Muscle of leg (tissue), 16 donors: ENCODE measurements at places on chromosomes 1 and 21.
A peak's percentile ranks its signal among the peaks of the same experiment; 100 is the strongest.

GRCh38 chr1:6273380-6273891 is 12.5 kb upstream of the GPR153 start:
- no peak for DNase-seq

DNA sequence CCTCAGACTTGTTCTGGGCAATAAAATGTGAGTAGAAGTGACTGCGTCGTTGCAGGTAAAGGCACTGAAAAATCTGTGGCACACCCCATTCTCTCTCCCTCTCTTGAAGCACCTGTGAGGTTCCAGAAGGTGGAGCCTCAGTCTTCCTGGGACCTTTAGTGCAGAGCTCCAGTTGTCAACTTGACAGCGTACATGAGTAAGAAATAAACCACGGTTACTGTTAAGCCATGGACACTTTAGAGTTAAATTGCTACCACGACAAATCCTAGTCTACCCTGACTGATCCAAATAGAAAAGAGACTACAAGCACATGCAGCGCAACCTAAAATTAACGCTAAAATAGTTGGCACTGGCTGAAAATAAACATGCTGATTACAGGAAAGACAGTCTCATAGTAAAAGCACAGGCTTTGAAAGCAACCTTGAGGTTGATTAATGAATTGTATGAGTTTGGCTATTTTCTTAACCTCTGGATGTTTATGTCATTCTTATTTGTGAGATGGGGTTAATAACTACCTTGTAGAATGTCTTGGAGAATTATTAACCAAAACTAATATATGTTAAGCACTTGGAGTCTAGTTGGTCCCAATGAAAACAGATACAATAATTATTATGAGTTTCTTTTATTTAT is 93.0 kb upstream of the PLPPR4 start:
- DNase-seq: no peak

GRCh38 chr1:247164694-247165093 is 7.1 kb downstream of the ZNF124 start:
- DNase-seq: no peak

GRCh38 chr1:6260961-6261614 is at the start of gene GPR153:
GPR153 (minus strand) TSS chr1:6261098; CDS start chr1:6254905, 6,193 bp downstream.
- peak; percentile 75 for DNase-seq

GRCh38 chr1:58047265-58047858 is 499.2 kb downstream of the OMA1 start:
- peak; percentile 4 for DNase-seq

- no peak for DNase-seq
These were observed 32.9 kb downstream of the CD244 start for GRCh38 chr1:160829766-160830165.

DNA sequence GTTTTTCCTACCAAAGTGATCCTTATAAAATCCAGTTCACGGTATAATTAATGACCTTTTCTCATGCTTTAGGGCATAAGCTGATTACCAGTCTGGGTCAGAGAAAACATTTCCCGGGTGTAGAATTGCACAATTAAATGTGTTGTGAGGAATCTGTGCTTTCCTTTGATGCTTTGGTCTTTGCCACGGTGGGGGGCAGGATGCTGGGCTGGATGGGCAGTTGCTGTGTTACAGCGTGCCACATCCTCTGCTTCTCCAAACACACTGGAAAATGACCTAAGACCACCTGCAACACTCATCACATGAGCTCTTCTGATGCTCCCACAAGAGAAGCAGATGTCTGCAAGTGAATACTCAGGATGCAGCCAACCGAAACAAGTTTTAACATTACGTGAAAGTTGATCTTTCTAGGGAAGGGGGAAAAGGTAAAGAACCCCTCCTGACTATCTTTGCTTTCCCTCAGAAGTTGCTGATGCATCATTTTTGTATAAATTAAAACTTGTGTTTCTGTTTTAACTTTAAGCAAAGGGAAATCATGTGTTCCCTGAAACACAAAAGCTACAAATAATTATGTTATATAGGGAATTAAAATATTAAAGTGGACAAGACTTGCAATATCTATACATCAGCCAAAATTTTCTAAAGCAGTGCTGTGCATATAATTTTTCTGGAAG is 515.3 kb upstream of the NR5A2 start:
- DNase-seq: peak; percentile 3

DNA sequence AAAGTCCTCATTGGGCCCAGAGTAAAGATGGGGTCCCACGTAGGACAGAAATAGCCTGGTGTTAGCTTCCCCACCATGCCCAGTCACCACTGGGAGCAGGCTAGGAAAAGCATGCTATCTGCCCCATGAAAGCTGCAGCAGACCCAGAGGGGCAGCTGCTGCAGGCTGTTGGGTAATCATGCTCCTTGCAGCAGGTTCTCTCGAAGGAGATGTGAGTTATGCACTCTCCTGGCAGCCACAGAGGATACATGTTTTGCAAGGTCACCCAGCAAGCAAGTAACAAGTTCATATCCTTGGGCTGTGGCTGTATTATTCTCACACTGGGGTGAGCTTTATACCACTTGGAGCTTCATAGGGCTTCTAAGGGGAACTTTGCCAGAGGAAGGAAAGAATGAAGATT is 9.1 kb upstream of the HEYL start:
- DNase-seq: peak; percentile 13

- DNase-seq: no peak
These were observed 8.3 kb upstream of the CACYBP start for GRCh38 chr1:174991473-174991872.

DNA sequence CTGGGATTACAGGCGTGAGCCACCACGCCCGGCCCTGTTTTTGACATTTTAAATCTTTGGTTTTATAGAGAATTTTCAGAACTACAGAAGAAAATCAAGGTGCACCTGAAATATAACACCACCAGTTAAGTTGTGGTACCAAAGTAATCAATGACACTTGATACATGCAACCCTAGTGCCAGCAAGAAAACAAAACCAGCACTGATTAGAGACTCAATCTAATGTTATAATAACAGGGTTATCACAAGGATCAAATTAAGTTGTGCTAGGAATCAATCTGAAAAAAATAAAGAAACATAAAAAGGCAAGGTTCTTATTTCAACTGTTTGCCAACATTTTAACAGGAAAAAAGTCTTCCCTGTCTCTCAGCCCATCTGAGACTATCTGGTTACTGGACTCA is 23.8 kb downstream of the TGFBR3 start:
- no peak for DNase-seq

- DNase-seq: no peak
These were observed 64.6 kb upstream of the GPR153 start for GRCh38 chr1:6325482-6325881.

DNA sequence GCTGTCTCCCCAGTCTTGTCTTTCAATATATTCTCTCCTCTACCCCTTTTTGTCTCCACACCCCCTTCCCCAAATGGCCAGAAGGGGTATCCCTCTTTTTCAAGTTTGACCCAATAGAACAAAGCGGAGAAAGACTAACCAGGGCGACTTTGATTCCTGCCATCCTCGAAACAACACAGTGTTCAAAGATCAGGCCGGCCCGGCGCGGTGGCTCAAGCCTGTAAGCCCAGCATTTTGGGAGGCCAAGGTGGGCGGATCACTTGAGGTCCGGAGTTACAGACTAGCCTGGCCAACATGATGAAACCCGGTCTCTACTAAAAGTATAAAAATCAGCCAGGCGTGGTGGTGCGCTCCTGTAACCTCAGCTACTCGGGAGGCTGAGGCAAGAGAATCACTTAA is 77.0 kb upstream of the IFNAR2 start:
- no peak for DNase-seq

DNA sequence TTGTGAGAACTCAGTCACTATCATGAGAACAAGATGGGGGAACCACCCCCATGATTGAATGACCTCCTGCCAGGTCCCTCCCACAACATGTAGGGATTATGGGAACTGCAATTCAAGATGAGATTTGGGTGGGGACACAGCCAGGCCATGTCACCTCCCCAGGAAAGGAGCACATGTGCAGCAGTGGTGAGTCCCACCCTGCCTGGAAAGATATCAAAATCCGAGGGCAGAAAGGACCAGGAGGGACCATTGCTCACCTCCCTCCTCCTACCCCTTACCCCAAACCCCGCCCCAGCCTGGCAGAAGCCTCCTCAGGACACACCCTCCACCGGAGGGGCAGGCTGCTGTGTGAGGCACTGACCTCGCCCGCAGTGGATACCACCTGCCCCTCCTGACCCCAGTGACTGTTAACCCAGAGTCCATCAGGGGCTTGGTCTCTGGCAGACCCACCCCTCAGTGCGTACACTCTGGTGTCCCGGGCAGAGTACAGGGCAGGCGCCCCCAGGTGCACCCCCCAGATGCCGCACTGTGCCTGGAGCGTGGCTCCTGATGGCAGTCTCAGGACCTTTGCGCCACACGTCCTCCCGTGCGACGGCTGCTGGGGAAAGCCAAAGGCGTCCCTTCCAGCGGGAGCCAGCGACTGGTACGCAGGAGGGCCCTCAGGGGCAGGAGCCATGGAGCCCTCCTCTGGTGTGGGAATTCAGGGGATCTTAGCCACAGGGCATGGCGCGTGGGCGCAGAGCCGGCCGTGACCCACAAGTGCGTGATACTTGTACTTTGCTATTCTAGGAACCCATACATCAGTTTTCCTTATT is 20.9 kb downstream of the PDXK start:
- DNase-seq: no peak

GRCh38 chr1:201483373-201483949 is 14.5 kb upstream of the PHLDA3 start:
- DNase-seq: no peak

GRCh38 chr21:35212393-35213127 is 163.5 kb upstream of the RUNX1 start:
- peak; percentile 43 for DNase-seq

GRCh38 chr1:89589515-89589914 is 43.4 kb upstream of the LRRC8C start:
- no peak for DNase-seq

GRCh38 chr1:44485934-44486460 is 80.9 kb downstream of the RNF220 start:
- DNase-seq: no peak

GRCh38 chr1:168970926-168971659 is 135.4 kb upstream of the ATP1B1 start:
- DNase-seq: peak; percentile 56

- no peak for DNase-seq
These were observed 51.1 kb downstream of the DOP1B start for GRCh38 chr21:36207577-36208320.

GRCh38 chr1:25854554-25854953 is 4.7 kb downstream of the AUNIP start:
- no peak for DNase-seq

DNA sequence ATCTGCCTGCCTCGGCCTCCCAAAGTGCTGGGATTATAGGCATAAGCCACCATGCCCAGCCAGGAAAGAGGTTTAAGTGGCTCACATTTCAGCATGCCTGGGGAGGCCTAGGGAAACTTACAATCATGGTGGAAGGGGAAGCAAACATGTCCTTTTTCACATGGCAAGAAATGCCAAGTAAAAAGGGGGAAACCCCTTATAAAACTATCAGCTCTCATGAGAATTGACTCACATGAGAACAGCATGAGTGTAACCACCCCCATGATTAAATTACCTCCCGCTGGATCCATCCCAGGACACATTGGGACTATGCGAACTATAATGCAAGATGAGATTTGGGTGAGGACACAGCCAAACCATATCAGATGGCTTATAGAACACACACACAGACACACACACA is 8.8 kb upstream of the KLHL12 start:
- DNase-seq: no peak

GRCh38 chr21:39924577-39925308 is 57.5 kb downstream of the PCP4 start:
- no peak for DNase-seq

- no peak for DNase-seq
These were observed 287.3 kb upstream of the SGIP1 start for GRCh38 chr1:66246351-66247269.

DNA sequence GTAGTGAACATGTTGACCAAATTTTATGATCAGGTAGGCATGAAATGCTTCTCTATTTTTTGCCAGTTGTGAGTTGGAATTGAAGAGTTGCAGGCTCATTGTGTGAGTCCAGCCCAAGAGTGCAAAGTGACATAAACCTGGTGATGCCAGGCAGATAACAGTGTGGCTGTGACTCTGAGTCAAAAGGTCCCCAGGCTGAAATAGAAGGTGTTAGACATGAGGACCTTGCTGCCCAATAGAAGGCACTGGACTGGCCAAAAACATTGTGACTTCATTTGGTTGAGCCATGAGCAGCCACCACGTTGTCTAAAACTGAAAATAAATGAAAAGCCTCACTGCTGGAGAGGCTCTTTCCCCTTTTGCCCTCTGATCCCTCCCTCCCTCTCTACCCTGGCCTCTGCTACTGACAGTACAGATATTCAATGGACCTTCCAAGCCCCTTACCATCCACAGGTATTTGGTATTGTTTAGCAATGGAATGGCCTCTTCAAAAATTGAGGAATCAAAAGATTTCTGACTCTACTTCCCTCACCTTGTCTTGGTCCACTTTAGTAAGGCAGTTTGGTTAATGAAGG is 67.8 kb upstream of the ABCD3 start:
- DNase-seq: no peak

DNA sequence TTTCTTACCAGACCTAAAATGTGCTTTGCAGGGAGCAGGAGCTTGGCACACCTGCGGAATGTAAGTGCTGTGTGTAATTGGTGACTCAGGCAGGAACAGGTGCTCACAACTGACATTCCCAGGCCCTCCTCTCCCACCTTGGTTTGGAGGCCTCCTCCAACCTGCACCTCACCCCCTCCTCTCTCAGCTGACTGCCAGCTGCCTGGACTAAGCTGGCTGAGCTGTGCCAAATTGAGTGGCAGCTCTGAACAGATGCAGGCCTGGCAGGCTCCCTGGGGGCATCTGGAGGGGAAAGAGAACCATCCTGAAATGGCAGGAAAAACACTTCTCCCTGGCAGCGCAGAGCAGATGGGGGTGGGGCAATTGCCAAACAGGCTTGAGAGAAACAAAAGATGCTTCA is 91.7 kb upstream of the PGBD5 start:
- peak; percentile 80 for DNase-seq

DNA sequence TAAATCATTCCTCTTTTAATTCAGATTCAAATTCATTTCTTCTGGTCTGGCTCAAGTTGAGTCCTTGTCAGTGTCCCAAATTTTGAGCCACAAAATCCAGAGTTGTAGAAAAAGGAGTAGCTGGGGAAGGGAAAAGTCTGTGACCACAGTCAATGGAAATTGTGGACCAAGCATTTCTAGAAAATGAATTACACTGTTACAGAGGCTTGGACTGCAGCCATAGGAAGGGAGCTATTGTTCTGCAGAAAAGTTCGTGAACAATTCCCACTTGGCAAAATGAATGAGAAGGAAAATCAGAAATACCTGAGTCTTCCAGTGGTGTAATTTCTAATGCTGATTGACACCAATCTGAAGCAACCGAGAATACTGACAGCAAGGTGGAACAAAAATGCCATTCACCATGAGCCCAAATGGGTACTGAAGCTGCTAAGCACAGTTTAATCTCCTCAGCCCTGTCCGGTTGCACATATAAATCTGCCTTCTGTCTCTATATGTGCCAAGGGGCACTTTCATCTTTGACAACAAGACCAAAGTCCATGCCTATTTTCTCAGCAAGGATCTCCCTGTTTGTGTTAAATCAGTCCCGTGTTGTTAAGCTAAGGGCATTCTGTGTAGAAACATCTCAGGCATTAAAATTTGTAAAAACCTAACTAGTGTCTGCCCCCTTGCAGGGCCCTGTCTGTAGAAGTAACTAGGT is 51.3 kb downstream of the TEX35 start:
- peak; percentile 69 for DNase-seq

GRCh38 chr1:31848381-31848897 is 32.6 kb upstream of the SPOCD1 start:
- no peak for DNase-seq
